ENCODE measurements at places on chromosomes 11 and 22.

GRCh38 chr11:112631333-112631732 is 329.9 kb upstream of the NCAM1 start:
- DNase-seq, result no peak

- DNase-seq, result no peak
Observed at GRCh38 chr11:6834021-6834420, 11.5 kb upstream of the OR10A5 start.

GRCh38 chr11:113591117-113591516 is 115.0 kb downstream of the TMPRSS5 start:
- no peak for DNase-seq

- peak; percentile 83 for DNase-seq
Observed at GRCh38 chr11:19200410-19201201, 1.2 kb downstream of the CSRP3 start.

DNA sequence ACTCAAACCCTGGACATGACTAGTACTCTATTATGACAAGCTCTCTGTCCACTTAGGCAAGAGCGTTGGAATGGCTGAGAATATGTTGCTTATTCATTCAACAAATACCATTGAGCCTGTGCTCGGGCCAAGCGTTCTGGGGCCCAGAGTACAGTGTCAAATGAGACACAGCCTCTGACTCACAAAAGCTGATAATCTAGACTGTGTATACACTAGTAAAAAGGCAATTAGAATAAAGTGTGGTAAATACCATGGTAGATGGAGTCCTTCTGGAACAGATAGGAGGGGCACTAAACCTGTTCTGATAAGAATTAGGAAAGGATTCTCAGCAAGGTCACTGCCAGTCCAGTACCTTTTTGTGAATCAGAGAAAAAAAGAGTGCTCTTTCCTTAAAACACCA is 24.7 kb downstream of the KCNE3 start:
- peak; percentile 65 for DNase-seq

Data from fibroblast of lung (primary cell).